ENCODE measurements at places on chromosomes 5 and 9. TPM values are rescaled to one million over a fixed set of nuclear protein-coding genes. Genes with fewer than 3 reads are reported as not detected.
A peak's percentile ranks its signal among the peaks of the same experiment; 100 is the strongest.

- no peak for DNase-seq
Observed at GRCh38 chr9:106670418-106670817, 192.5 kb upstream of the ZNF462 start.

CCL28 gene
- polyA plus RNA-seq = 1.4 TPM

GRCh38 chr5:12272389-12272788, 368.1 kb upstream of the CTNND2 start:
- no peak for DNase-seq

AFAP1L1 gene
- polyA plus RNA-seq = 1.3 TPM

GRCh38 chr5:2674456-2674855, 77.0 kb downstream of the IRX2 start:
- no peak for DNase-seq

- no peak for DNase-seq
Observed at GRCh38 chr9:7906783-7907550, 107.4 kb upstream of the DMAC1 start.

- no peak for DNase-seq
Observed at GRCh38 chr9:16974436-16974835, 104.0 kb upstream of the BNC2 start.

MYOT gene
- not detected for polyA plus RNA-seq

LCN10 gene
- not detected for polyA plus RNA-seq

DNA sequence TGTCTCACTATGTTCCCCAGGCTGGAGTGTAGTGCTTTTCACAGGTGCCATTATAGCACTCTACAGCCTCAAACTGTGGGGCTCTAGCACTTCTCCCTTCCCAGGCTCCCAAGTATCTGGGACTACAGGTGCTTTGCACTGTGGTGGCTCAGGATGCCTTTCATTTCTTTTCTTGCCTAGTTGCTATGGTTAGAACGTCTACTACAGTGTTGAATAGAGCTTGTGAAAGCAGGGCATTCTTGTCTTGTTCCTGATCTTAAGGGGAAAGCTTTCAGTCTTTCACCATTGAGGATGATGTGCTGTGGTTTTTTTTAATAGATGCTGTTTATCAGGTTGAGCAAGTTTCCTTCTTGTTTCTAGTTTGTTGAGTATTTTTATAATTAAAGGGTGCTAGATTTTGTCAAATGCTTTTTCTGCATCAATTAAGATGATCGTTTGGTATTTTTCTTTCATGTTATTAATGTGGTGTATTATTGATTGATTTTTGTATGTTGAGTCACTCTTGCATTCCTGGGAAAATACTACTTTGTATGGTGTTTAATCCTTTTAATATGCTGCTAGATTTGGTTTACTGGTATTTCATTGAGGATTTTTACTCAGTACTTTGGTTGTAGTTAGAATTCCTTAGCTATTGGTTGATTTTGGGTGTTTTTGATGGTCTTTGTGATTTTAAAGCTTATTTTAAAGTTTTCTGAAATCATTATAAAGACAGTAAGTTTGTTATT, 35.6 kb downstream of the GPBP1 start:
- peak; percentile 34 for DNase-seq

- DNase-seq = no peak
Observed at GRCh38 chr9:98206754-98207153, 14.3 kb upstream of the CORO2A start.

DNA sequence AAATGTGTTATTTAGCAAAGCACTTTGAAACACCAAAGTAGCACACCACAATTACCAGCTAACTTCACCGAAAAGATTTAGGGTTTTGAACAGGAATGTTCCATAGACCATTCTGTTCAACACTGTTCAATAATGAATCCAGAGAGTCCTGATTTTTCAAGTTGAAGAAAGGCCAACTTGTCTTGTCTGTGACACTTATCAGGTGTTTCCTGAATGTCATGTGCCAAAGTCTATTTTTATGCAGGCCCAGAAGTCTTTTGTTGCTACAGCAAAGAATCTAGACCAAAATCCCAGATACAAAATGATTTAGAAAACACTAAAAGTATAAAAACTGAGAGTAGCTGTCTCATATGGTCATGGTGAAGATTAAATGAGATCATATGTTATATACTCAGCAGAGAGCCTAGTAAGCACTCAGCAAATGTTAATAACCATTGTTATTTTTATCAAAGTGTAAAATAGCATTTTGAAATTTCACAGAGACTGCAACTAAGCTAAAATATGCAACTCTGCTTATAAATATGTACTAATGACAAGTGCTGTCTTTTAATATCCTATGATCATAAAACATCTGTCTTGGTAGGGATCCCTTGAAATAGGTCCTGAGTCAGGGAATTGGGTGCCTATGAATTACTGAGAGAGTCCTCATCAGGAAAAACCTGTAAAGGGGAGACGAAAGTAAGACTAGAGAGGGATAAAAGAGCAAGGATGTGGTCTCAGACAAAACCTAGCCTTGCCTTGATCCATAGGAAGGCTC, 122.4 kb upstream of the SLC12A2 start:
- no peak for DNase-seq

DNA sequence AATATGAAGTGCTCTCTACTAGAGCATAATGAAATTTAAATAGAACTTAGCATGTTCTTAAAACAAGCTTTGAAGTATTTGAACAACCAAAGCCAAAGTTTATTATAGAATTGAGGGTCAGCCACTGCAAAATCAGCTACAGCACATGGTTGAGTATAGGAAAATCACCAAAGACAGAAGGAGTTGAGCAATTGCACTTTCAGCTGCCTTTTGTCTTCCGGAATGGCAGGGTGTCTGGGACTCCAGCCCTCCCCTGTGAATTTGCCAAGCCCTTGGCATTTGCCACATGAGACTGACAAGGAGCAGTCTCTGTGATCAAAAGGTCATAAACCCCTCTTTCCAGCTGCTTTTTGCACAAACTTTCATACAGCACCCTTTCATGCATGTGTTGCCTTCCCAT, 8.5 kb upstream of the LURAP1L start:
- no peak for DNase-seq

KIF24 gene
- 0.99 TPM for polyA plus RNA-seq

DNA sequence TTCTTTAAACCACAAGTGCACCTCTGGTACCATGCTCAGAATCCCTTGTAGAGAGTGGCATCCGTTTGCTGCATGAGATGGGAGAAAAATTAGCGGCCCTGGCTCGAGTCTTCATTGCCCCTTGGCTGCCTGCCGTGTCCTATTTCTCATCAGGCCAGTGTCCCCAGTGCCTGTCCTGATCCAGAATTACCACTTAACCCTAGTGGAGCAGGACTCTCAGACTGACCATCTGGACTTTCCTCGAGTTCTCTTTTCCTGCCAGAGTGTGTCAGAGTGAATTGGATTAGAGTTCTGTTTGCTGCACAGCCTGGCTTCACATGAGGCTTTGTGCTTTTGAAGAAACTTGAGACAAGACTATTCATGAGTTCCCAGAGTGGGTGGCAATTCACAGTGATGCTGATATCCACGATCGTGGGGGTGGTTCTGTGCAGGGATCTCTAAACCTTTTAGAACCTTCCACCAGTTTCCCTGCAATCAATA, 92.6 kb downstream of the C9orf152 start:
- DNase-seq = peak; percentile 59

PRDM9 gene
- not detected for polyA plus RNA-seq

DNA sequence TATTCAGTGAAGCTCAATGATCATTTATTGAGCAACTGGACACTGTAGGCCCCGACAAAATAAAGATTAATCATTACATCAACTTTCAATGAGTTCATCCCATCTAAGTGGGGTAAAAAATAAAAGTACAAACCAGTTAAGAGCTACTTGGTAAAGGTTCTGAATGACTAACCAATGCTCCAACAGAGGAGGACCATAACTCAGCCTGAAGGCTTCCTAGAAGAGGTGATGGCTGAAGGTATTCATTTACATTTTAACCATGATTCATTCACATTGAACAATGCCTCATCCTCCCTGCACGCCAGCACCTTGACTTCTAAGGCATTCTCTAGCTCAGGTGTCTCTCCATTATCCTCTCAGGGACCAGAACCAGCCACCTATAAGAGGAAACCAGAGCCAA, 201.4 kb downstream of the ZNF462 start:
- no peak for DNase-seq

DNA sequence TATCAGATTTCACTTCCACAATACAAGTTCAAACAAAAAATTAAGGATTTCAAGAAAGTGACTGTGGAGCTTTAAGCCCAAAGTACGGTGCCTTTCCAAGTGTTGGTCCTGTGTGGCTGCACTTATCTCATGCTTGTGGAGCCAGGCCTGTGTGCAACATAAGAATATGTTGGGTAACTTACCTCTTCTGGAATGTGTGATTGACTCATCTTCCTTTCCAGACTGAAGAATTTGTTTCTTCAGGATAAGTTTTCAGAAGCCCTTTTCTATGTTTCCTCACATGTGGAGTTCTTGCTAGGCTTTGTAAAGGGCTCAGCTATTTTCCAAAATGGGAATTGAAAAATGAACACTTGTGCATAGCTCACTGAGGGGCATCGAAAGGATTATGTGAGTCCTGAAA, 485.1 kb upstream of the PAPPA start:
- DNase-seq = peak; percentile 89

GRCh38 chr5:143372187-143372829, 31.2 kb downstream of the NR3C1 start:
- peak; percentile 47 for DNase-seq
